ENCODE measurements at places on chromosomes 12 and 14.
A peak's percentile ranks its signal among the peaks of the same experiment; 100 is the strongest.

- peak; percentile 48 for DNase-seq
Measured at GRCh38 chr12:69154585-69155363, 84.6 kb upstream of the CPSF6 start.

DNA sequence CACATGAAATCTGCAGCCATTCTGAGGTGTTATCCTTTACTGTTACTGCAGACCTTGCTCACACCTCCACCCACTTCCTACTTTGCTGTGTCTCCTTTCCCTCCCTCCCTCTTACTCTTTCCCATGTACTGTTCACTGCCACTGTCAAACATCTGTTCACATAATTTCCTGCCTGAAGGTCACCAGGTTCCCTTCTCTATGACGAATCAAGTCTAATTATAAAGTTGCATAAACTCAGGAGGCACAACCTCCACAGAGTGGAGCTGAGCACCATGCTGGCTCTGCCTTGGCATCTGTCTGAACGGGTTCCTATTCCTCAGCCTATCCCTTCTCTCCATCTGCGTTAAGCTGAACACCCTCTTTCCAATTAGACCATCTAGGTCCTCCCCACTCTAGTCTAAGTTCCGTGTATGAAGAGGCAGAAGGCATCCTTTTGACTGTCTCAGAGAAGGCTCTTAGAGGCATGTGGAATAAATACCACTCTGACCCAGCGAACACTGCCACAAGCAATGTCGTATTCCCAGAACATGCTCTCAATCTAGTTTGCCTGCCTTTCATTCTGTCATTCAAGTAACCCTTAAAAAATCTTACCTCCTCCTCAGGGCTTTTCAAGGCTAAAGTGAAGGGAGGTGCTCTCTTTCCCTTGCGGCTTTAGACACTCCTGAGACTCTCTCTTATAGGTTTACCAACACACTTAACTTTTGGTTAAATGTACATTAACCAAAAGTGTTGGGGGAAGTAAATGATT, 48.7 kb downstream of the ACADS start:
- no peak for DNase-seq

DNA sequence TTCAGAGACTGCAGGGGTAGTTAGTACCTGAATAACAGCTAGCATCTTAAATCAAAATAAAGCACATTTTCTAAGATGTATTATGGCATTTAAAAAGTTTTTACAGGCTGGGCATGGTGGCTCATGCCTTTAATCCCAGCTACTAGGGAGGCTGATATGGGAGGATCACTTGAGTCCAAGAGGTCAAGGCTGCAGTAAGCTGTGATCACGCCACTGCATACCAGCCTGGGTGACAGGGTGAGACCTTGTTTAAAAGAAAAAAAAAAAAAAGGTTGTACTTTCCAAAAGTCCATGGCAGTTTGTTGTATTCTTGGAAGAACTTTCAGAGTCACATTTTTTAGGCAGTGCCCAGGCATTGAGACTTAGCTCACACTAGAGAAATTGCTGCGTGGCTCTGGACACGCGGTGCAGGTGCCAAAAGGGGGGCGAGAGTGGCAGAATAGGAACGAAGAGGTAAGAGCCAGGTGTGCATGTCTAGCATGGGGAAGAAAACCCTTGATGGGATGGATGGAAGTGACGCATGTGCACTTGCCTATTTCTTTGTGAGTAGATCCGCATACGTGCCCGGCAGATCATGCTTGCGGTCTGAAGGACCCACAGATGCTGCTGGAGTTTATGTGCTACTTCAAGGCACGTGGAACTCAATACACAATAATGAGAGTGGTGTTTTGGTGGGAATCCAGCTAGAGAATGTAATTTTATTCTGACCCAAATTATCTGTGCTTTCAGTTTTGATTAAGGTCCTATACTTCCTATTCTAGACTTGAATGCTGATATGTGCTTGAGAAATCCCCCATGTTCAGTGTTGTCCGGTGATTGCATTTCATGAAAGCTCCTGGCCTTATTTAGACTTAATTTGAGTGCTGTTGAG, 11.9 kb downstream of the ANKRD13A start:
- DNase-seq, result no peak

GRCh38 chr14:48568688-48569087, 893.3 kb upstream of the MDGA2 start:
- no peak for DNase-seq

DNA sequence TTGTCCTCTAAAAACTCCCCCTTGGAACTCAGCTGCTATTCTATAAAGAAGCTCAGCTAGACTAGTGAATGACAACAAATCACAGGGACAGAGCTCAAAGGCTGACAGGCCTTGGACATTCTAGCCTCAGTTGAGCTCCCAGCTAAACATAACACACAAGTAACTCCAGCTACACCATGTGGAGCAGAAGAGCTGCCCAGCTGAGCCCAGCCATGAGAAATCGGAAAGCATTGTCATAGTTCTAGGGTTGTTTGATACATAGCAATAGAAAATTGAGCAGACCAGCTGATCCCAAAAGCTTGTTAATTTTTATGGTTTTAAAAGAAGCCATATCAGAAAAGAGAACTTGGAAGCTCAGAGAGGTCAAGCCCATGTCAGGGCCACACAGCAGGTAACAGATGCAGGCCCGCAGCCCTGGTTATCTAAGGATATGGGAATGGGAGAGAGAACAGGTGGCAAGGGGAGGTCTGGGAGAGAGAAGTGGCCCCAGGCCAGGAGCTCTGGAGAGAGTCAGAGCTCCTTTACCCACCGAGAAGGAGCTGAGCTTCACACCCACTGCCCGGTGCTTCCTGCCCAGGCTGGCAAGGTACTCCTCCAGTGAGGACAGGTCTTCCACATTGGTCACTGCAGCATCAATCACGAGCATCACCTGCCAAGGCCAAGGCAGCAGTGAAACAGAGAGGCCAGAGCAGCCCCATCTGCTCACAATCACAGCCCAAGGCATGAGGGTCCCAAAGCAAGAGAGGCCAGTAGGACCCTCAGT, 2.9 kb downstream of the NGB start:
- DNase-seq, result no peak

DNA sequence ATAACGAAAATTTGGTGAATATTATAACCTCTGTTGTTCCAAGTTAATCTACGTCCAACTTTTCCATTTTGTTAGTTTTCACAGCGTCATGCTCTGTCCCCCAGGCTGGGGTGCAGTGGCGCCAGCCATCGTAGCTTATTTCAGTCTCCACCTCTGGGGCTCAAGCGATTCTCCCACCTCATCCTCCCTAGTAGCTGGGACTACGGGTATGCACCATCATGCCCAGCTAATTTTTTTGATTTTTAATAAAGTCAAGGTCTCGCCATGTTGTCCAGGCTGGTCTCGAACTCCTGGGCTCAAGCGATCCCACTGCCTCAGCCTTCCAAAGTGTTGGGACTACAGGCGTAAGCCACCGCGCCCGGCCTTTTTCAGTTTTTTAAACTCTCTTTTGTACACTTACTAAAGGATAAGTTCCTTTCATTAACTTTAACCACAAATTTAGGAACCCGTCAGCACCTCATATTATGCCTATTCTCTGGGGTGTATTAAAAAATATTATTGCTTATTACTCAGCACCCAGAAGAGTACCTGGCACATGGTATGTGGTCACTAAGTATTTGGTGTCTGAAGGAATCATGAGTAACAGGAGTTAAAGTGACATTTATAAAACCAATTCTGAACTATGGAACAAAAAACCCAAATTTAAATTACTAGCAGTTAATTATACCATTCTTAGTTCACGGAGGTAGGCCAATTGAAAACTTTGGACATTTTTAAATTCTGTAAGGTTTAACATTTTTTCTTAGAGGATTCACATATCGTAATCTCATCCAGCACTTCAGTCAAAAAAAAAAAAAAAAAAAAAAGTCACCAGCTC, 925 bp upstream of the MIPOL1 start:
- no peak for DNase-seq

DNA sequence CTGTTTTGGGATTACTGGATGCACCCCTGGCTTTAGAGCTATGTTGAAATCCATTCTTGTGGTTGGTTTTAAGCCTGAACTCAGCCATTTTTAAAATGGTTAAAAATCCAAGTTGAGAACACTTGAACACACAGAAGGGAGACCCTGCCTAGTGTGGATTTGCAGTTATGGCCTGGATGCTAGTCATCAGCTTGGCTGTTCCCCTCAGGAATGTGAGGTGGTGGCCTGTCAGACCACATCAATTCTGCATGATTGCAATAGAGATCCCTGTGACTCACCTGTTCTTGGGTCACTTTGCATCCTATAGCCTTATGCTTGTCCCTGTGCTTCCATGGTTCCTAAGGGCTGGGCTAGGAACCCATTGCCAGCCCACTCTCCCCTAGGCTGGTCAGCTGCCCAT, 454.1 kb downstream of the ATP23 start:
- DNase-seq, result no peak

DNA sequence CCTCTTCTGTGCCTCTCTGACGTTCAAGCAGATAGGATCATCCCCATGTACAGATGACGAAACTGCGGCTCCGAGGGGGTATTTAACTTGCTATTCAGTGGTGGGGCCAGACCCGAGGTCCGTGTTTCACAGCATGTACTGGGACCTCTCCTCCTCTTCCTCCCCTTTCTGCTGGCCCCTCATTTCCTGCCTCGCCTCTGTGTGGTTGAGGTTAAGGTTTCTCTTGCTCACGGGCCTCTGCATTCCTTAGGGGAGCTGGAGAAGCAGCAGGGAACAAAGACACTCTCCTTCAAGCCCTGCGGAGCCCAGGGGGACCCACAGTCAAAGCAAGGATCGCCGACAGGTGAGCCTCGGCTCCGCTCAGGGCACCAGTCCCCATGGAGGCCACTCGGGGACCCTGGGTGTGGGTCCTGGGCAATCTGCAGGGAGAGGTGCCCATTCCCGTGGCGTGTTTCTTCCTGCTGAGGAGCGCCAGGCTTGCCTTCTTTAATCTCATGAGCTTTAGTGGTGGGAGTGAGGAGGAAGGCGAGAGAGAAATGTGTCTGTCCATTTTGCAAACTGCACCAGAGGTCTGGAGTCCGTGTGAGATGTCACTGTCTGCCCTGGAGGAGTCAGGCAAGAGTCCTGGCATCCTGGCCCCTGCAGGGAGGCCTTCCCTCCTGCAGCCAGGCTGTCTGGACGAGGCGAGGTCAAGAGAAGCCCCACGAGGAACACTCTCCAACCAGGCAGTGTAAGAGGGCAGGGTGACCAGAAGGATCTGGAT, 45.0 kb downstream of the SLC6A12 start:
- no peak for DNase-seq

- no peak for DNase-seq
Measured at GRCh38 chr14:72780751-72781150, 113.2 kb downstream of the DPF3 start.

DNA sequence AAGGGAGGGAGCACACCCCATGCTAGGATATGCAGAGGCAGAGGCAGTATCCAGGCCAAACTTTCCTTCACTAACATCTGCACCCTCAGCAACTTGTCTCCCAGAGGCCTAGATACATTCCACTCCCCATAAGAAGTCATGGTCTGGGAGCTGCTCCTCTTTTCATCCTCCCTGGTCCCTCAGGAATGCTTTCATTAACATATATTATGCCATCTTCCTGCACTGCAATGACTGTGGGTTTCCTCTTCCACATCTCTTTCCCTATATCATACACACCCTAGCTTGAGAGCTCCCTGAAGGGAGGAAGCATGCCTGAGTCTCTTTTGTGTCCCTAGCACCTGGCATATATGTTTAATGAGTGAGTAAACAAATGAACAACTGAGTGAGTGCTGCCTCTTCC, 8.6 kb downstream of the DDN start:
- DNase-seq, result no peak

All from stimulated activated CD8-positive, alpha-beta memory T cell treated with anti-CD3 and anti-CD28 coated beads, Interleukin-15, amount 100 ng/mL, for 48 hours (primary cell).